ENCODE measurements at places on chromosomes 16 and 17. TPM values are rescaled to one million over a fixed set of nuclear protein-coding genes. Genes with fewer than 3 reads are reported as not detected.

Gene SDR42E1
- 1.7 TPM for polyA plus RNA-seq

Gene ZG16
- polyA plus RNA-seq, result not detected

Gene LPO
- polyA plus RNA-seq, result not detected

Gene STX1B
- polyA plus RNA-seq, result not detected

Gene SOX15
- polyA plus RNA-seq, result not detected
